ENCODE measurements at places on chromosomes 16 and 17.

GRCh38 chr16:57749101-57749692 is 13.6 kb downstream of the KATNB1 start:
- DNase-seq: no peak

DNA sequence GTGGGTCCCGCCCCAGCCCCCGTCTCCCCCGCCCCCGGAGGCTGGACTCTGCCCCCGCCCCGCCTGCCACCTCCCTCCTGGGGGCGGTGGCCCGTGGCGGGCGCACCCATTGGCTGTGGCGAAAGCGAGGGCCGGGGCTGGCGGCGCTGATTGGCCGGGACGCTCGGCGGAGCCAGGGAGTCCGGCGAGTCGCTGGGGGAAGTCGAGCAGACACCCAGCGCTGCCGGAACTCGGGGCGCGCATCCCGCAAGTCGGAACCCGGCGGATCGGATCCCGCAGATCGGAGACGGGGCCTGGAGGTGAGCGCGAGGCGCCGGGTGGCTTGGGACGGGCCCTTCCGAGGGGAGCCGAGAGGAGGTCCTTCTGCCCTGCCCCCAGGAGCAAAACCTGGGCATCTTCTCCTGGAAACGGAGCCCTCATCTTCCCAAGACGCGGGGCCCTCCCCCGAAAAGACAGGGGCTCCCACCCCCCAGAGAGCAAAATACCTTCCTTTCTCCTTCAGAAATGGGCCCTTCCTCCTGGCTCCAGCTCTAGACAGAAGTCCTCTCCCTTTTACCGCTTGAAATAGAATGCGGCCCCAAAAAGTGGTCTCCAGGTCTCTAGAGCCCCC is at the start of gene ABAT:
TSS of gene ABAT (plus strand) at position 205 of the 610 bp plus-strand sequence. CDS start 61,123 bp downstream, outside the sequence.
- peak; percentile 80 for DNase-seq

DNA sequence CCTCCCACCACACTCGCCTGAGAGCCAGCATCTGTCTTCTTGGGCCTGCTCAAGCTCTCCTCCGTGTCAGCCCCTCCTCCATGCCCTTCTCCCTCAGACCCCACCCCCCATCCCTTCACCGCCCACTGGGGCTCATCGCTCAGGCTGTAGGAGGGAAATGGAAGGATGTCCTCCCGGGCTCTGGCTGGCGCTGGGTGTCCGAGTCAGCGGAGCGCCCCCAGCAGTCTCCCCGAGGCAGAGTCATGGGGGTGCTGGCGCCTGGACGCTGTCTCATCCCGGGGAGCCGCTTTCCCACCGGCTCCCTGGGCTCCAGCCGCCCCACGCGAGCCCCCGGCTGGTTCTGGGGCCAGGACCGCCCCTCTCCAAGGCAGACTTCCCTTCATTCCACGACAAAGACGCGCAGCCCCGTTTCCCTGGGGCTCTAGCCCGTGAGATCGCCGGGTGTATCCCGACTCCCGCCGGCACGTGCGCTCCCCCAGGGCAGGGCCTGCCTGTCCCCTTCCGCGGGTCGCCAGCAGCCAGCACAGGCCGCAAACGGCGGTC is 428 bp upstream of the ANTKMT start:
- DNase-seq: no peak

GRCh38 chr17:17078832-17079231 is 36.6 kb downstream of the MPRIP start:
- DNase-seq: no peak

- DNase-seq: no peak
Measured at GRCh38 chr16:4420505-4421105, 4.2 kb upstream of the CORO7 start.

GRCh38 chr17:77729587-77729986 is 228.9 kb upstream of the TNRC6C start:
- no peak for DNase-seq

- no peak for DNase-seq
Measured at GRCh38 chr16:84648595-84649510, 542 bp downstream of the KLHL36 start.

GRCh38 chr16:50121278-50121677 is 31.8 kb upstream of the TENT4B start:
- DNase-seq: no peak

DNA sequence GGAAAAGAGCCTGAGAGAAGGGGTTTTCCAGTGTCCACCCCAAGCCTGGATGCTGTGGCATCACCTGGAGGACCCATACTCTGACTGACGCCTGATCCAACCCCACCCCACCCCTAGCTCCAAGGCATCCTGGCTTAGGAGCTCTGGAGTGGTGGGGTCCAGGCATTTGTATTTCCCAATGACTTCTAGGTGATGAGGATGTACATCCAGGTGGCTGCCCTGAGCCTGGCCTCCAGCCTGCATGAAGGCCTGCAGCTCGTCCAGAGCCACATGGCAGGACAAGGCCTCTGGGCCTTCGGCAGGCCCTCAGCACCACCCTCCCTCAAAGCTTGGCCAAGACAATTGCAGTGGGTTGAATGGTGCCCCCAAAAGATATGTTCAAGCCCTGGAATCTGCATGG is 347.5 kb downstream of the C16orf95 start:
- no peak for DNase-seq

GRCh38 chr17:81166033-81166492 is at the start of gene AATK:
TSS of gene AATK (minus strand) at chr17:81166221. CDS start at chr17:81165992, 229 bp downstream.
- DNase-seq: no peak

DNA sequence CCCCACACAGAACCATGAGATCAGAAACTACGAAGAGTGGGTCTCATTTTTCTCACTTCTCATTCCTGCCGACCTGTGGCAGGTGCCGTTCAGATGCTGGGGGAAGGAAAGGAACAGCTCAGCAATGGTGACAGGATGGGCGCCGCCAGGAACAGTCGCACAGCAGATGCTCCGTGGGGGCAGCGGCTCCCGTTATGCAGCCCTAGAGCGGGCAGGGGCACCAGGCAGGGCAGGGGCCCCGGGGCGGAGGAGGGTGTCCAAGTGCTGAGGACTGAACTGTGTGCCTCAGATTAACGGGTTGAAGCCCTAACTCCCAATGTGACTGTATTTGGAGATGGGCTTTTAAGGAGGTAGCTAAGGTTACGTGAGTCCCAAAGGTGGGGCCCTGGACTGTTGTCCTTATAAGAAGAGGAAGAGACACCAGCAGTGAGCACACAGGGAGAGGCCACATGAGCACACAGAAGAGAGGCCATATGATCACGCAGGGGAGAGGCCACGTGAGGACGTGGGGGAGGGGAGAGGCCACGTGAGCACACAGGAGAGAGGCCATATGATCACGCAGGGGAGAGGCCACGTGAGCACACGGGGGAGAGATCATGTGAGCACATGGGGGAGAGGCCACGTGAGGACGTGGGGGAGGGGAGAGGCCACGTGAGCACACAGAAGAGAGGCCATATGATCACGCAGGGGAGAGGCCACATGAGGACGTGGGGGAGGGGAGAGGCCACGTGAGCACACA is 95.7 kb upstream of the METRNL start:
- no peak for DNase-seq

- no peak for DNase-seq
Measured at GRCh38 chr16:85586380-85587104, 26.6 kb upstream of the GSE1 start.

DNA sequence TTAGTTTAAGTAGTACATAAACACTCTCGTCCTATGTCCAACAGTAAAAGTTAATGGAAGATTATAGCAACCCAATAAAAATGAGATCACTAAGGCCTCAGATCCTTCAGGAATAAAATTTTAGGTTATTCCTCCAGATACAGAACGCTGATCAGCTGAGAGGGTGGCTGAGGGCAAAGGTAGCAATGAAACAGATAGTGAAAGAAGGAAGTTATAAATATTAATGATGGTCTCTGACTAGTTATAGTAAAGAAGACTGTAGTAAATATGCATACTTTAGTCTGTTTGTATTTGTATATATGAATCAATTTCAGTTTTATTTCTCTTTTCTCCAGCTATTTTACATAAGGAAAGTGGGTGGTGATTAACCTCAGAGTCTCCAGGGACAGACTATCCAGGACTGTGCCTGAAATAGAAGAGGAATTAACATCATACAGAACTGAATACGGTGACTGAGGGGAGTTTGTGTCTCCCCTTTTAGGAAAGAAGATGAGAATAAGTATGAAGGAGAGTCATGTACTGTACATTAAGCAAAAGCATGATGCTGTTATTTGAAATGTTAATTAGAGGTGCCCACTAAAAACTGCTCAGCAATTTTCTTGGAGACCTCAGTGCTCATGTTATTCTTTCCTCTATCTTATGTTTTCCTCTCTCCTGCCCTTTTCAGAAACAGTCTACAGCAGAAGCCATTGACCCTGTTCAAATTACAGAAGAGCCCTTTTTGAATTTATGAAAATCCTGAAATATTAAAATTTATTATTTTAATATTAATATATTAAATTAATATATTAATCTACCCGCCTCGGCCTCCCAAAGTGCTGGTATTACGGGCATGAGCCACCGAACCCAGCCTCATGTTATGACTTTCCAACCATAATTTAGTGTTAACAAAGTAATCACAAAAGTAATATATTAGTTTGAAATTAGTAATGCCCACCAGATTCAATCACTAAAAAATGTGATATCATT is 36.5 kb upstream of the DHRS7B start:
- no peak for DNase-seq

- no peak for DNase-seq
Measured at GRCh38 chr16:30858829-30859423, 35.0 kb downstream of the BCL7C start.

GRCh38 chr17:30450125-30451027 is 26.8 kb upstream of the GOSR1 start:
- no peak for DNase-seq

- no peak for DNase-seq
Measured at GRCh38 chr16:57384248-57385070, 12.2 kb downstream of the CX3CL1 start.

- DNase-seq: no peak
Measured at GRCh38 chr16:58502217-58502921, 2.4 kb downstream of the NDRG4 start.

DNA sequence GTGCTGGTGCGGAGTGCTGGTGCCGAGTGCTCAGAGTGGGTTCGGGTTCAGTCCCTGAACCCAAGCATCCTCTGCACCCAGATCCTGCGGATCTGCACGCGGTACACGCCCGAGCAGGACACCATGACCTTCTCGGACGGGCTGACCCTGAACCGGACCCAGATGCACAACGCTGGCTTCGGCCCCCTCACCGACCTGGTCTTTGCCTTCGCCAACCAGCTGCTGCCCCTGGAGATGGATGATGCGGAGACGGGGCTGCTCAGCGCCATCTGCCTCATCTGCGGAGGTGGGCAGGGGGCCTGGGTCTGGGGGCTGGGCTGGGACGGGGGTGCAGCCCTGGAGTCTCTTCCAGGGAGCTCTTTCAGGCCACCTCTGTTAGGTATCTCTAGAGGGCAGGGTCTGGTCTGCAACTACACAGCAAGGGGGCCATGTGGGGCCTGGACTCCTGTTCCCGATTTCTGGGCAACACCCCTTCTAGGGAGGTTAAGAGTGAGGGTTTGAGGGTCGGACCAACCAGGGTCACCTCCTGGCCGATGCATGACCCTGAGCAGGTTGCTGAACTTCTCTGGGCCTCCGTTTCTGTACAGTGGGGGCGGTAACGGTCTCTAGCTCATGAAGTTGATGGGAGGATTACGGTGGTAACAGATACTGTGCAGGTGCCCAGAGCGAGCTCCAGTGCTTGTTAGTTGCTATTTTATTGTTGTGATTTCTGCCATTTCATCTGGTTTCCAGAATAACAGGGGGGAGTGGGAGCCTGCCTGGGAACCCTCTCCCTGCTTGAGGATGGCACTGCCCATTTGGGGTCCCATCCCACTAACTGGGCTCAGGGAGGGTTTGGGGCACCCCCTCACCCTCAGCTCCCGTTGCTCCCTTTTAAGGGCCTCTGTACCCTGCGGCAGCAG is 10.1 kb downstream of the GJD3 start:
- no peak for DNase-seq

- DNase-seq: no peak
Measured at GRCh38 chr16:72848759-72849664, 198.9 kb downstream of the ZFHX3 start.

GRCh38 chr17:21374441-21375161 is 1.6 kb upstream of the KCNJ12 start:
- DNase-seq: no peak

DNA sequence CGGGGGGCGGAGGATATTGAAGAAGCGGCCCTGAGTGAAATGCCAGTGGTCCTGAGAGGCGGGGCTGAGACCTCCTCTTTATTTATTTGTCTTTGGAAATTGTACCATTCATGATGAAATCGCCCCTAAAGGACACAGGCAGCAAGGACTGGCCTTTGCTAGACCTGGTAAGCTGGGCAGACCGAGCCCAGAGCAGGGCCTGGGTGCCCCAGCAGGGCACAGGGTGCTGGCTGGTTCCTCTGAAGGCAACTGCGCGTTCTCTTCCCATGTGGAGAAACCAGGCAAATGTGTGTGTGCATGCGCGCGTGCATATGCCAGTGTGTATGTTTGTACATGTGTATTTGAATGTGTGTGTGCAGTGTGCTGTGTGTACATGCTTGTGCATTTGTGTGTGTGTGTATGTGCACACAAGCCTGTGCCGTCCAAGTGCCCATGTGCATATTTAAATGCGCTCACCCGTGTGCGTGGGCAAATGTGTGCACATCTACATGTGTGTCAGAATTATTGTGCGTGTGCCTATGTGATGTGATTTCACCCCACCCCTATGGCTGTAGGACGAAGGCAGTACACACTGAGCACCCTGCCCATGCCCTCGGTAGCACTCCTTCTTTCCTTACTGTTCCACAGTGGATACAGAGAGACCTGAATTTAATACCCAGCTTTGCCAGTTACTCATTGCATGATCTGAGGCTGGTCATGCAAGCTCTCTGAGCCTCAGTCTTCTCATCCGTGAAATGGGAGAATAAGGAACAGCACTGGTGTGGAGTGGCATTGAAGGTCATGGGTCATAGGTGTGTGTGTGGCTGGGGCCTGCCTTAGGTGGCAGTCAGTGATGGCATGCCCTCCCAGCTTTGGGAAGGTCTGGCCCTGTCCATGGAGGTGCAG is 105.2 kb downstream of the CMIP start:
- DNase-seq: no peak

GRCh38 chr16:62966626-62967025 is 930.4 kb upstream of the CDH8 start:
- no peak for DNase-seq

DNA sequence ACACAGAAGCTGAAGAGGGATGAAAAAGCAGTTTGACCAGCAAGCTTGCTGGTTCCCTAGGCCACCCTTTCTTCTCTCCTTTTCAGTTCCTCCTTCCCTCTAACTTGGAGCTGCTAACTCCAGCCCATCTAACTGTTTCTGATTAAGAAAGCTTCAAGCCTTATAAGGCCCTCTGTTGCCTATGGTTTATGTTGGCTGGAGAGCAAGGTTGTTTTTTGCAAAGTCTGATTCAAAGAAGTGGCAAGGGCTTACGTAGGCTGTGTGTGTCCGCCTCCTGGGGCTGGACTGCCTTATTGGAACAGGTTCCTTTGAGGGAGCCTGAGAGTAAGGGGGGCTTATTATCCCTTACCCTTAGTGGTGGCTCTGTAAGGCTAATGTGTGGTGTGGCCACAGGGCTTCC is 7.1 kb downstream of the AKAP1 start:
- no peak for DNase-seq
